ENCODE measurements at places on chromosomes 1 and 21.

GRCh38 chr1:171715813-171716251, 26.0 kb downstream of the VAMP4 start:
- DNase-seq: peak; percentile 22

DNA sequence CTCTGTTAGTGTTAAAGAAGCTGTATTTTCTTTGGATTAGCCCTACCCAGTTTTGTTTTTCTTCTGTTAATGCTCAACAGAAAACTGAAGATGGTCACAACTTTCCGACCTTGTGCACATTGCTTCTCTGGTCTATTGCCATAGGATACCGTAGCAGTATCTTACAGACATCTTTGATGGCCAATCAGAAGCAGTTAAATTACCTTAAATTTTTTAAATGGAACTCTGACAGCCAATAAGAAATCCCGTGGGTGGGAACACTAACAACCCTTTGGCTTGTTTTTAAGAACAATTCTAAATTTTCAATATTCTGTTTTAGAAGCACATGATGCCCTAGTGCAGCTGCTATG, 17.2 kb downstream of the NFYC start:
- peak; percentile 87 for DNase-seq

DNA sequence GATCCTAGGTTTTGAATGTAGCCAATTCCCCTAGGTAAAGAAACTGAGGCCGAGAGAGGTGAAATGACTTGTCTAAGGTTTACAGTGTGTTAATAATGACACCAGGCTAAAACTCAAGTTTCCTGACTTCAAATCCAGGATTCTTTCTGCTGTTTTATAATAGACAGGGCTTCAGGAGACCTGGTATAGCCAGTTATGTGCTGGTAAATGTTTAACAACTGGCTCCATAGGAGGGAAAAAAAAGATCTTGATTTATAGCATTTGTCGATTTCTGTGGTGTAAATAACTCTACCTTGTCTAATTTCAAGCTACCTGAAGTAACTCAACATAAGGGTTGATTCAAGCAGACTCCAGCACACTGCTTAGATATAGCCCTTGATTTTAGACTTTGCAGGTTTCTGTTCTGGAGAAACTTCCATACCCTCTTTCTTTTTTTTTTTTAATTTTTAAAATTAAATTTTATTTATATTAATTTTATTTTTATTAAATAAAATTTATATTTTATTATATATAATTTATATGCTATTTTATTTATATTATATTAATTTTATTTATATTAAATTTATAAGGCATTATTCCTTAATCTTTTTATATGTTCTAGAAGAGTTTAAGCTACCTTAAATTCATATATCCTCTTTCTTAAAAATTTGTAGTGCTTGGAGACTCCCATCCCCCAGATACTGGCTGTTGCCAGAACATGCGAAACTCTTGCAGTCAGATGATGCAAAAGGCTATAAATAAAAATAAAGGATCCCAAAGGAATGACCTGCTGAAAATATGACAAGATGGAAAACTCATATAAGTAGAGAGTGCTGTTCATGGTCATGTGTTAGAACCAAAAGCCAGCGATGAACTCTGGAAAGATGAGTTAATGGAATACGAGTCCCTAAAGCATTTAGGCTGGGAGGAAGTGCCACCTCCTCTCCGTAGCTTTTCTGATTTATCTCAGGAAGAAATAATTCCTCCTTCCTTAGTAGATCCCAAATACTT, 35.4 kb upstream of the SRSF10 start:
- DNase-seq: no peak

DNA sequence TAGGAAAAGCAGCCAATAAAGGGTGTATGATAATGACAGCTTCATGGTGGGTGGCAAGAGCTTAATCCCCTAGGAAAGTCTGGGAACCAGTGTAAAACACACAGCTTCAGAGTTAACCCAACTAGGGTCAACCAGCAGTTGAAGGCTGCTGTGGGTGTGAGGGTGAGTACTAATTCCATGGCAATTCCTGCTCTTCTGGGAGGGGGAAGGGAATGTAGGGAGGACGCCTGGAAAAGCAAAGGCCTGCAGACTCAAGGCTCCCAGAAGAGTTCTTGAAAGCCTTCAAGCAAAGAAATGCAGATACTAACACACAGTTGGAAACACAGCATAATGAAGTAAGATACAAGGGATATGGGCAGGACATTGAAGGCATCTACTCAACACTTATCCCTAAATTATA, 28.1 kb downstream of the TTLL7 start:
- DNase-seq: no peak

GRCh38 chr1:42680921-42681683, 1.1 kb upstream of the YBX1 start:
- DNase-seq: peak; percentile 53

DNA sequence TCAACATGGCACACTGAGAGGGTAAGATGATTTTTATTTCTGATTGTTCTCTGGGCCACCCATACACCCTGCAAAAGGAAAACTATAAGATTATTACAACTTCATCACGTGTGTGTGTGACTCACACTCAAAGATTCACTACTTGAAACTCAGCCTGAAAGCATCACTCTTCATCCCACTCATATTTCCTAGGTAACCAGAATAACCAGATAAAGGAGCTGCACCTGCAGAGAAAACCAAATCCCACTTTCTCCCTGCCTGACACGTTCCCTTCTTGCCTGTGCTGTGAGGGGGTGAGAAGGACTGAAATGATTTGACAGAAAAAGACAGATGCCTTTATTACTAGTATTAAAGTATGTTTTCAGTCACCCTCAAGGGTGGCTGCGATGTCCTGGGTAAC, 131.6 kb downstream of the TGFBR3 start:
- no peak for DNase-seq

- DNase-seq: no peak
These were observed 13.1 kb downstream of the S100A10 start for GRCh38 chr1:151980287-151981177.

- no peak for DNase-seq
These were observed 26.1 kb upstream of the LAMC2 start for GRCh38 chr1:183159960-183160359.

DNA sequence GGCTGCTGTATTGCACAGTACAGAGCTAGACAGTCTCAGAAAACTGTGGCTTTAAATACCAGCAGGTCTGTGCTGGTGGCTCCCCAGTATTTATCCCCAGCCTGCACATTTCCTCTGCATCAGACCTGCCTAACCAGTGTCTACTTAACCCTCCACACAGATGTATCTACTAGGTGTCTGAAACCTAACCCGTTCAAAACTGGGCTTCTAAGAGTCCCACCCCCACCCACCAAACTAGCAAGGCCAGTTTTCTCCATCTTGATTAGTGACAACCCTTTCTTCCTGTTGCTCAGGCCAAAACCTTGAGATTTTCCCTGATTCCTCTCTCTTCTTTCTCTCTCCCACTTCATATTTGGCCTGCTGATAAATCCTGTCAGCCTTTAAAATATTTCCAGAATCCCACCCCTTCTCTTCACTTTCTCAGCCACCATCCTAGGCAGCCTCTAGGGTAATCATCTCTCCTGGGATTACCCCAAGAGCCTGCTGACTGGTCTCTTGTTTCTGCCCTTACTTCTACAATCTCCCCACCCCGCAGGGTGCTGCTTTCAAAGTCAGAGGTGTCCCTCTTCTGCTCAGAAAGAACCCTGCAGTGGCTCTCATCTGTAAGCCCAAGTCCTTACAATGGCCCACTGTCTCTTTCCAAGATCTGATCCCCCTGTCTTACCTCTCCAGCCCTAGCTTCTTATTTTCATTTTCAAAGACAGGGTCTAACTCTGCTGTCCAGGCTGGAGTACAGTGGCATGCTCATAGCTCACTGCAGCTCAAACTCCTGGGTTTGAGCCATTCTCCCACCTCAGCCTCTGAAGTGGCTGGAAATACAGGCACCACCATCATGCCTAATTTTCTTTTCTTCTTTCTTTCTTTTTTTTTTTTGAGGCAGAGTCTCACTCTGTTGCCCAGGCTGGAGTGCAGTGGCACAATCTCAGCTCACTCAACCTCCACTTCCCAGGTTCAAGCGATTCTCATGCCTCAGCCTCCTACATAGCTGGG, 45.2 kb downstream of the H3-3A start:
- DNase-seq: no peak

DNA sequence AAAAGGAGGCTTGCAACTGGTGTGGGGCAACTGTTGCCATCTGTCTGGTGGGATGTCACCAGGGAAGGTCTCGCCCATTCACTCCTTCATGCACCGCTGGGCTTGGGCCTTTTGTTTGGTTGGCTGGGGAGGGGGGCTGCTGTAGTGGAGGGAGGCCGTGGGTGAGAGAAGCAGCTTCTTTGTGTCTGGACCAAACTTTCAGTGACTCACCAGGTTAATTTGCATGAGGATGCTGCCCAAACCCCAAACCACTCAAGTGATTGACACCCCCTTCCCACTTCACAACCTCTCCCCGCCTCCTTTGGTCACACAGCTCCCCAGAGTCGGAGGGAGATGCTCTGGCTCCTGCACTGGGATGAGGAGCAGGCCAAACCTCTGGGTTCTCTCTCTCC, 19.7 kb downstream of the BTG2 start:
- peak; percentile 96 for DNase-seq

DNA sequence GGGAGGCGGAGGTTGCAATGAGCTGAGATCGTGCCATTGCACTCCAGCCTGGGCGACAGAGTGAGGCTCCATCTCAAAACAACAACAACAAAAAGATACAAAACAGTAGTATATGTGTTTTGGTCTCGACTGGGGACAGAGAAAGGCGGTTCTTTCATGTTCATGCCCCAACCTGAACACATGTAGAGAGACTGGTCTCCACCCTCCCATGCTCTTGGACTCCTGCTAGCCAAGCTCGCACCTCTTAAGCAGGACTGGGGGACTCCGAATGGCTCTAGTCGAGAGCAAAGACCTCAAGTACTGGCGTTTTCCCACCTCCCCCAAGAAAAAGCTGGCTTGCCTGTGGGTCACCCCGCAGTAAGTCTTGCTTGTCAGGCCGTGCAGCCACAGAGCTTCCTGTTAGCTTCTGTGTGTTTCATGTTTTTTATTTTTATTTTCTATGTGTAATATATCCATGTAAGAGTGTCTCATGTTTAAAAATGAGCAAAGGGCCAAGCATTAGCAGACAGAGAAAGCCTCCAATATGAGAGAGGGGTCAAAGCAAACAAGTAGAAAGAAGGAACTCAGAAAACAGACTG, 91.6 kb downstream of the SCCPDH start:
- DNase-seq: no peak

Data from MM.1S (cell line).